Forelimb muscle (tissue), 1 donor: ENCODE measurements at places on chromosomes 7 and 10. TPM values are rescaled to one million over a fixed set of nuclear protein-coding genes. Genes with fewer than 3 reads are reported as not detected.

- DNase-seq = no peak
Measured at GRCh38 chr10:130171196-130171595, 35.0 kb downstream of the GLRX3 start.

DNA sequence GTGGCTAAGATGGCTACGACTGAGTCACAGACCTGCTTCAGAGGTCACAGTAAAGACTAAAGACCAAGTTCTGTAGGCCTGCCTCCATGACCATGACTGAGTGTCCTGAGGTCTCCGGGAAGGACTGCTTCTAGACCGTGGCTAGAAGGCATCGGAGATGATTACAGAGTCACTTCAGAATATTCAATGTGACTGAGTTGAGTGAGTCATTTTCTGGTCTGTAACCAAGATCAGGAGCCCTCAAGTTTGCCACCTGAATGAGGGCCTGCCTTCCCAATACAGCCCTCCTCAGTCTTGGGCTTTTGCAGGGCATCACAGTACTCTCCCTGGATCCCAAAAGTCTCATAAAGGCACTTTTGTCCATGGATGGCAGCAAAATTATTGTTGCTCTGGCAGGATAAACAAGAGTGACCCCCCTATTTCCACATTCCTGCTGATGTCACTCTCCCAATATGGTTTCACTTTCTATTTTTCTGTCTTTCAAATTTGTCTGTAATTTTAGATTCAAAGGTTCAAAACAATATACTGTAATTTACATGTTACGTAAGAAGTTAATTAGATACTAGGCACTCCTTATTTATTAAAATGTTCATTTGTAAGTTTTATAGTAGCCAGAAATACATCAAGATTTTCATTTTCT lies 47.7 kb upstream of the ZNF92 start:
- DNase-seq = no peak

DNA sequence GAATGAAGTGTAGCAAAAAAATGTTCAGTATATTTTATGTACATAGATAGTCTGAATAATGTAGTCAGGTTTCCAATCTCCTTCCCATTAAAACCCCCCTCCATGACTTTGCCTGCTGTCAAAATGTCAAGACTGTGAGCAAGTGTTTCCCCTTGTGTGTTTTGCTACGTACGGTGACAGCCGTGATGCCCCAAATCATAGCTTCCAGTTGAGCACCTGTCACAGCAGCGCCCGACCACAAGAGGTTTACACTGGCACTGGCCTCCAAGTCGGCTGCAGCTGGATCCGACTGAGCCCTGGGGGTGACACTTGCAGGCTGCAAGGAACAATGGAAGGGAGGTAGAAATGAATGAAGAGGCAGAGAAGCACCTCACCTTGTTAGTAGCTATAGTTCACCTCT lies 62.3 kb downstream of the LAMB4 start:
- DNase-seq = no peak

Gene ACBD7
- 0.94 TPM for polyA plus RNA-seq

DNA sequence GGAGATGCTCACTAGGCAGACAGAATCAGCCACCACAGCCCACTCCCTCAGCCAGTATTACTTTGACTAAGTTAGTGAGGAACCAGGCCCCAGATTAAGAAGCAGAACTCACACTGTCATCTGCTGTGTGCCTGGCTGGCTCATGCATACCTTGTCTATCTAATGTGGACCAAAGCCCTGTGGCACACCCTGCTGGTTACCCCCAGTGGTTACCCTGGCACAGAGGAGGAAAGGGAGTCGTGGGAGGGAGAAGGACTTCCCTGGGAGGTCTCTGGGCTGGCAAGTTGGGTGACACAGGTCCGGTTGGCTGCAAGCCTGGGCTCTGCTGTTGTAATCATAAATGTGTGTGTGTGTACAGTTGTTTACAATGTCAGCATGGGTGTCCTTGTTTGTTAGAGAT lies 7.5 kb upstream of the SH2D4B start:
- no peak for DNase-seq

DNA sequence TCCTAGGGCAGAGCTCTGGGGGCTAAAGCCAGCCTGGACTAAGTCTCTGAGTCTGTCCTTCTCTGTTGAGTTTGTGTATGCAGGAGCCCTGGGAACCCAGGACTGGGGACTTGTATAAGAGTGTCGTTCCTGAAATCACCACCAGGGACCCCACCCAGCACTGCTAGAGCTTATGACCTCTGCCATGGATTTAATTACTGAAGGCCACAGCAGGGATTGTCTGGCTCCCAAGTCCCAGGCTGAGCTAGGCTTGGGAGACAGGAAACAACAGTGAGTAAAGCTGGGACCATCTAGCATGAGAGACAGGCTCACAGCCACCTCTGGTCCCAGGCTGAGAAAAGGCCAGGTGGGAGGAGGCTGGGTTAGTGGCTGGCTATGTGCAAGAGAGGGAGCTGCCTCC lies 1.4 kb upstream of the TSPAN15 start:
- no peak for DNase-seq

GRCh38 chr7:68963552-68963951 lies 634.7 kb upstream of the AUTS2 start:
- DNase-seq = peak; percentile 57
